COLO829 (cell line): ENCODE measurements at places on chromosomes 13 and 19.

GRCh38 chr19:50490991-50491472, 14.4 kb upstream of the GARIN5A start:
- no peak for DNase-seq

DNA sequence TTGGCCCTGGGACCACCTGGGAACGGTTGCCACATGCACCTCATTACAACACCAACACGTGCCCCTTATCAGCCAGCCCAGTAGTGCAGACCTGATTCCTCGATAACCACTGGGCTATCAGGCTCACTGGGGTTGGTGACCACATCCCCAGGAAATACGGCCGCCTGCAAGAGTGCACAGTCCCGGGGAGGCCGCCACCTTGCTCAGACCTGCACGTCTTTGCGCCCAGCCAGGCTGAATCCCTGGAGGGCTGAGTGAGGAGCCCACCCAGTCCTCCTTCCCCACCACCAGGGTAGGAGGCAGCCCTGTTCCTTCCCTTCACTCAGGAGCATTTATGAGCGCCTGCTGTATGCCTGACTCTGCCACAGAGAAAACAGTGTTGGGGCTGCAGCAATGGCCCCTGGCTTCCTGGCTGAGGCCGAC, 67.8 kb downstream of the CEBPG start:
- DNase-seq = no peak

- no peak for DNase-seq
These were observed 80.4 kb upstream of the SPATA13 start for GRCh38 chr13:24080134-24080533.

DNA sequence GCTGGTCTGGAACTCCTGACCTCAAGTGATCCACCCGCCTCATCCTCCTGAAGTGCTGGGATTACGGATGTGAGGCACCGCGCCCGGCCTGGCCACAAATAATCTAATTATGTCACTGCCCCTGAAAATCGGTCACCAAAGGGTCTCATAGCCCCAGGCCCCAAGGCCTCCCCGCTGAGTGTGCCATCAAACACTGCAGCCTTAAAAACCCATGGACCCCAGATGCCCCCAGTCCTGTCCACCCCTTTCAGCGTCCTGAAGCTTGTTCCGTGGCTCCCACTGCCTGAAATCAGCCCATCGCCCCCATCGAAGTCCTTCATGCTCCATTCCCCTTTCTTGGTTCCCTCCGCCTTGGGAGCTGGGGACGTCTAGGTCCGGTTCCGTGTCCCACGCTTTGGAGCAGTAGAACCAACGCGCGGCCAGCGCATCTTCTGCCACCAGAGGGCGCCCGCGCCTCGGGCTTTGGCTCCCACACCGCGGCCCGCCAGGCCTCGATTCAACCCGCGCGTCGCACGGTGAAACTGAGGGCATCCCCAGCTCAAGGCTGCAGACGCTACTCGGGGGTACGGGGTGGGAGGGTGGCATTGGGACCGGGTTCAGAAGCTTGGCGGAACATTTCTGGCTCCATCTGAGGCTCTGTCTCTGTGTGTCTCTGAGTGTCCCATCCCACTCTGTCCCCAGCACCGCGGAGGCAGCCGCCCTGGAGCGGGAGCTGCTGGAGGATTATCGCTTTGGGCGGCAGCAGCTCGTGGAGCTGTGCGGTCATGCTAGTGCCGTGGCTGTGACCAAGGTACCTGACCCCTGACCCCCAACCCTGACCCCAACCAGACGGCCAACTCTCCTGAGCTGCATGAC, 3.5 kb downstream of the YJEFN3 start:
- DNase-seq = peak; percentile 61

- DNase-seq = no peak
These were observed 10.3 kb upstream of the CACNG7 start for GRCh38 chr19:53898636-53899341.

DNA sequence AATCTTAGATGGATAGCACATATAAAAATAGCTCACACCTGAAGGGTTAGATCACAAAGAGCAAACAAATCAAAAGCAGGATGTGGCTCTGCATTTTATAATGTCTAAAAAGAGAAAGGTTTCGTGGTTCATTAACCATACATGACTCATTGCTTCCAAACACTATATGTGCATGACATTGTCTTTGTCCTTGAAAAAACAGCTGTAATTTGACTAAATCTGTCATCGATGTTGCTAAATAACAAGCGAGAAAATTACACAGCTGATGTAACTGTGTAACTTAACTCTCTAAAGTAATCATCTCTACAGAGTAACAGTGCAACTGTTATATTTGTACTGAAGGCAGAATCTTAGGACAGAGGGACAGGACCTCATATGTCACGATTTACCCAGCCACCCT, 383.1 kb upstream of the GPC6 start:
- no peak for DNase-seq

DNA sequence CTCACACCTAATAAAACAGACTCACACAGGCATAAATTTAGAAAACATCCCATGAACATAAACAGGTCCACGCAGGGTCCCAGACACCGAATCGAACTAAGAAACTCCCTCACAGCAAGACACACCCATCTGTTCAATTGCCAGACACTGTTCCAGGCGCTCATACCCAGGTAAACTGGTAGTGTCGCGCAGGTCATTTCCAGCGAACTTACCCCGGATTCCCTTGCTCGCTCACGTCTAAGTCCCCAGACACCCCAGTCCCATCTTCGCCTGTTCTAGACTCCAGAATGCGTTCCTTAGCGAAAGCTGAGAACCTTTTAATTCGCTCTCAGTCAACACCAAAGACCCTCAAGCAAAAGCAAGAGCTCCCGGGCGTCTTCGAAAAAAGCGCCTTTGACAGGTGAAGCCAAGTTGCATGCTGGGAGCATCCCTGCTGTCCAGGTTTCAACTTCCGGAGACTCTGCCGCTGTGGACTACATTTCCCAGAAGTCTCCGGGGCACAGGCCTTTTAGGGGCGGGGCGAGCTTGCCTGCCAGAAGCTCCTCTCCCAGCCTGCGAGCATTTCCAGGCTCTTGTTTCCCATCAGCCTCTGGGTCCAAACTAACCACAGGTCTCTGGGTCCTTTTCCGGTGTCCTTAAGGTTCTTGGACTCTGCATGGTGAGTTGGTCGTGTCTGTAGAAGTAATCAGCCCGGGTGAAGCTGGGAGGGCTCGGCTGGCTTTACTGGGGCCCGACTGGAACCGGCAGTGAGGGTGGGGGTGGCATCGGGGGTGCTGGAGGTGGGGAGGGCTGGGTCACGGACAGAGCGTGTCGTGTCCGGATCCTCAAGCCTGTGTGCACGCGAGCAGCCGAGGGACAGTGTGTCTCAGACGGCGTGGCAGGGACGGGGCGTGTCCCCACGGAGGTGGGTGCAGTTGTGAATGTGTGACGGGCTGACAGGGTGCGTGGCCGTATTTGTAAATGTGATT, at the start of gene ZNF283:
Gene ZNF283 (plus strand): TSS at position 535 of the 968 bp plus-strand sequence. CDS start 6,184 bp downstream, outside the sequence.
- peak; percentile 82 for DNase-seq

GRCh38 chr13:76387566-76387965, 498.6 kb downstream of the KCTD12 start:
- no peak for DNase-seq

GRCh38 chr13:79126706-79127105, 279.3 kb downstream of the RBM26 start:
- no peak for DNase-seq

DNA sequence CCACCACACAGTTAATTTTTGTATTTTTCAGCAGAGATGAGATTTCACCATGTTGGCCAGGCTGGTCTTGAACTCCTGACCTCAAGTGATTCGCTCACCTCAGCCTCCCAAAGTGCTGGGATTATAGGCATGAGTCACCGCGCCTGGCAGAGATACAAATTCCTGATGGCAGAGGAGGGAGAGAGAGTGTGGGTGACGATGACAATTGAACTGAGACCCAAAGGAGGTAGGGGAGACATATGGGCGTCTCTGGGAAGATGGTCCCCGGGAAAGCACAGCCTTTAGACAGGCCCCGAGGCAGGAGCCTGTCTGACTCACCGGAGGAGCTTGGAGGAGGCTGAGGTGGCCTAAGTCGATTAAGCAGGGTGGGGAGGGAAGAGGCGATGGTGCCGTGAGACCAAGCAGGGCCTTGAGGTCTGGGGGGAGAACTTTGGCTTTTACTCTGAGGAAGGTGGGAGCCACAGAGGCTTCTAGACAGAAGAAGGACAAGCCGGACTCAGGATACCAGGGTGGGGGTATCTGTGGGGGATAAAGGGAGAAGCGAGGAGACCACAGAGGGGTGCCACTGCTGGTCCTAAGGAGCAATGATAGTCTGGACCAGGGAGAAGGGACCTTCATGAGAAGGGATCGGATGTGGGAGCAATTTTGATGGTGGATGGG, 38.2 kb downstream of the ARRDC2 start:
- no peak for DNase-seq

DNA sequence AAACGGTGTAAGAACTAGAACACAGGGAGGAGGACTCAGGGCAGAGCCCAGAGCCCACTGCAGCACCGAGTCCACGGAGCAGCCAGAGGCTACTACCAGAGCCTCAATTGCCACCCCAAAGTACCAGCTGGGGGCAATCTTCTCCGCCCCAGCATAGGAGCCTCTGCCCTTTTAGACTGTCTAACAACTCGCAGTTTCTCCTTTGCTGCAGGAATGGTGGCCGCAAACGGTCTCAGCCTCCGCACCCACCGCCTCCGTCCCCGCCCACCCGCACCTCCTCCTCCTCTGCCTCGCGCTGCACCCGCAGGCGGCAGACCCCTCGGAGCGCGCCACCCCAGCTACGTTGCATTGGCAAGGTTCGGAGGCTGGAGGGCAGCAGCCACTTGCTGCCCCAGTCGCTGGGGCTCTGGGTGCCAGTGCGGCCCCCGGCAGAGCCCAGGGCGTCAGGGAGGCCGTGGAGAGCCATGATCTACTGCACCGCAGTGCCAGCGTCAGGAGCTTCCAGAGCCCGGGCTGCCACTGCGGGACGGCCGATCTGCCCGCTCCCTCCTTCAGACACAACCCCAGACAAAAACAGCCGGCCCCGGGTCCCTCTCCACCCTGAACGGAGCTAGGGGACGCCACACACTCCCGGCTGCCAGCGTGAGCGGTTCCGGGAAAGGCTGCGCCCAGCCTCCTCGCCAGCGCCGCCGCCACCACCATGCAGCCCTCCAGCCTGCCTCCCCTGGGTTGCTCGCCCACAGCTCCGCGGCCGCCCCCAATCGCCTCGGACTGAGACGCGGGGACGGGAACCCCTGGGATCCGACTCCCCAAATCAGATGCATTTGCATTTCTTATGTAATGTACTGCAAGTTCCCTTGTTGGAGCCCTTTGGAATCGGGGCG, 1.8 kb downstream of the FGF14 start:
- no peak for DNase-seq

DNA sequence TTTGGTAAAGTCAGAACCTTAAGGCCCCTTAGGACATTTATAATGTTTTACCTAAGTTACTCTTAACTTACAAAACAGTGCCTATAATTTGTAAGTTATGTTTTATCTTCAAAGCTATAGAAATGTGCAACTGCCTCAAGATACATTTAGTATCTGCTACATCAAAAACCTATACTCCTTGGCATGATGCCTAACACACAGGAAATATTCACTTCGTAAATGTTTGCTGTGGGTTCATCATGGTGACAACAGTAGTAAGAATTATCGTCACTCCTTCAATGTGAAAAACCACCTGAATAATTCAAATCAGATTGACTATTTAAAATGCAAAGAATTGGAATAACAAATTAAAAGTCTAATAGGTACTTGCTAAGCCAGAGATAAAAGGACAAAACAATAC, 184.1 kb downstream of the DIAPH3 start:
- no peak for DNase-seq

GRCh38 chr19:19214159-19214490, 2.4 kb downstream of the NCAN start:
- no peak for DNase-seq

DNA sequence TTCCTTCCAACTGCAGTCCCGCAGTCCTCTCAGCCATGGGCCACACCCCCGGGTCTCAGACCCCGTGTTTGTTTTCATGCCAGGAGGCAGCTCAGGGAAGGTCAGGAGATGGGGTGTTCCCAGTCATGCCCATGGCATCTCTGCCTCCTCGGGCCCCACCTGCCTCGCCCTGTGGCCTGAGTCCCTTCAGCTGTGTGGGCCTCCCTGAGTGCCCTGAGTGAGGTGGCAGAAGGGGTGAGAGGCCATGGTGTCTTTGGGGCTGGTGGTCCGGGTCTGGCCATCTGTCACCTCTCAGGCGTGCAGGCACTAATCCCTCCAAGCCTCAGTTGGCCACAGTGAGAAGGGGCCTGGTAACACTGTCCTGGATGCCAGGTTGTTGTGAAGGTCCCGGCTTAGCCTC, 10.9 kb upstream of the KDM4B start:
- no peak for DNase-seq

DNA sequence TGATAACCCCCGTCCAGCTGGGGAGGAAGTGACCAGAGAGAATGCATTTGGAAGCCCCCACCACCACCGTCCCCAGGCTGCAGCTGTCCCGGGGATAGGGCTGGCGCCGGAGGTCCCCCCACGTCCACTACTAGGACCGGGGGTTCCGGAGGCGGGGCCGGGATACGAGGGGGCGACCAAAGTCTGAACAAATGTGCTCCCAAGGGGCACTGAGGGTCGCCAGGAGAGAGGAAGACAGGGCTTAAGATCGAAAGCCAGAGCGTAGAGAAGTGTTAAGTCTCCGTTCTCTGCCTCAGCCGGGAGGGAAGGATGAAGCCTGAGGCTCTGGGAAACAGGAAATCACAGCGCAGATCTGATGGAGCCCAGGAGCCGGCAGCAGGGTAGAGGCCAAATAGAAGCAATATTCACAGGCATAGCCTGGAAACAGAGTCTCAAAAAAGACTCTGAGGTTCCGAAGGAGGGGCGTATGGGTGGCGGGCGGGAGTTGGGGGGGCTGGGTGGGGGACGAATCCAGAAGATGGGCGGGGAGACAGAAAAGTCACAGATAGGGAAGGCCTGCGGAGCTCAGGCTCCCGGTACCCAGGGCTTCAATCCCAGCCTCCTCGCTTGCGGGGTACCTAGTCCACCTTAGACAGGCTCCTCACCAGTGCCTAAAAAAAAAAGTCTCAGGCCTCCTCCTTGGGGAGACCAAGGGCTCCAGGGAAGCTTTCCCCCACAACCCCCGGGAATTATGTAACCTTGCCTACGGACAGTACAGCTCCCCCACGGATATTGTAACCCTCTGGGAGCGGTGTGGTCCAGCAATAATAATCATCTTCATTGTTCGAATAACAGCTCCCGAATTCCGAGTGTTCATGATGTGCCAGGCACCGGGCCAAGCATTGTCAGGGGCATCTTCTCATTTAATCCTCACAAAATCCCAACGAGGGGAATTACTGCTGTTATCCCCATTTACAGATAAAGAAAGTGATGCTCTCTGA, 1.1 kb upstream of the ERF start:
- DNase-seq = peak; percentile 53
